ENCODE measurements at places on chromosomes 2 and 18. TPM values are rescaled to one million over a fixed set of nuclear protein-coding genes. Genes with fewer than 3 reads are reported as not detected.

Gene GAREM1
- total RNA-seq, result not detected

- DNase-seq, result no peak
- H3K4me3 ChIP-seq, result no peak overlapping the region
- no peaks in the 10 kb centered on the region for H3K27me3 ChIP-seq
- no peaks in the 10 kb centered on the region for H3K4me1 ChIP-seq
Measured at GRCh38 chr18:4536447-4536846, 81.3 kb upstream of the DLGAP1 start.

- no peaks in the 10 kb centered on the region for H3K27me3 ChIP-seq
- no peaks in the 10 kb centered on the region for H3K36me3 ChIP-seq
- DNase-seq, result no peak
- no peak overlapping the region for H3K27ac ChIP-seq
- no peak overlapping the region for H3K4me3 ChIP-seq
- no peaks in the 10 kb centered on the region for H3K4me1 ChIP-seq
Measured at GRCh38 chr2:150981826-150982225, 279.8 kb downstream of the RBM43 start.

Gene SNED1
- not detected for total RNA-seq

Gene LHCGR
- not detected for total RNA-seq

DNA sequence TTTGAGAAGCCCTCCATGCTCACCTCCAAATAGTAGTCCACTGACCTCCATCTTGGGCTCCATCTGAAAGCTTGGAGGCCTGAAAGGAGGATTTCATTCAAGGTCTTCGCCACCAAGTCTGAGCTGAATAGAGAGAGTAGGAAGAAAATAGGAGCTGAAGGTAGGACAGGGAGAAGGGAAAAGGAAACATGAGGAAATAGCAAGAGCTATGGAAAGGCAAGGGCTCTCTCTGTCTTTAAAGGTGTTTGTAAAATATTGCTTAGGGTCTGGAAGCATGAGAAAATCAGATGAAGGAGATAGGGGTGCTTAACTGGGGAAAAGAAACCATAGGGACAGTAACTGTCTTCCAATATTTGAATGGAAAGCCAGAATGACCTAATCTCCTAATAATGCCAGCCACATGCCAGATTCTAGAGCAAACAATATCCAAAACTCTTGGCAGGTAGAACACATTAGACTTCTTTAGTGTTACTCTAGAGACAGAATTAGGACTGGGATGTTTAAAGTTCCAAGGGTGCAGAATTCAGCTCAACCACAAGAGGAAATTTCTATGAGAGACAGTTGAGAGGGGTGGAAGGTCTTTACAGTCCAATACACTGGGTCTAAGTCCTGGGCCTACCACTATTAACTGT, 67.4 kb downstream of the NAB1 start:
- peaks cover 10% of the 10 kb centered on the region for H3K4me1 ChIP-seq
- no peak overlapping the region for H3K27ac ChIP-seq
- DNase-seq, result no peak

Gene SULT1C4
- total RNA-seq, result not detected

DNA sequence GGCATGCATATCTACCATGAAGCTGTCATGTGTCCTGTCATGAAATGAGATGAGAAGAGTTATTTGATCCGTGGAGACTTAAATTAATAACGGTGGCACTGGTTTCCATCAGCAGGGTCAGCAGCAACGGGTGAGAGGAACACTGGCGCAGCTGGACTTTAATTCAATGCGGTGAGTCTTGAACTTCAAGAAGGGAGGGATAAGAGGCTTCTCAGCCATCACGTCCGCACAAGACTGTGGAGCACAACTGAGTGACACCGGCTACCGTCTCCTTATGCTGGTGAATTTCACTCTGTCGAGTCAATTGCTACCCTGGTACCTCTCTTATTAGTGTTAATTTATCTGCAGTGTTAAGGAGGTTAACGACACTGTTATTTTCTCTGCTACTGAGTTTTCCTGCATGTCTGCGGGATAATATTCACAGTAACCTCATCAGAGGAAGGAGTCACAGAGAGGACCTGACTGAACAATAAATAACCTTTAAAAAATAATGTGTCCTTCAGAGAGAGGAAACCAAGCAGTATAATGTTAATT, 236.8 kb downstream of the EPHA4 start:
- no peaks in the 10 kb centered on the region for H3K36me3 ChIP-seq
- no peak for DNase-seq
- no peaks in the 10 kb centered on the region for H3K4me1 ChIP-seq

DNA sequence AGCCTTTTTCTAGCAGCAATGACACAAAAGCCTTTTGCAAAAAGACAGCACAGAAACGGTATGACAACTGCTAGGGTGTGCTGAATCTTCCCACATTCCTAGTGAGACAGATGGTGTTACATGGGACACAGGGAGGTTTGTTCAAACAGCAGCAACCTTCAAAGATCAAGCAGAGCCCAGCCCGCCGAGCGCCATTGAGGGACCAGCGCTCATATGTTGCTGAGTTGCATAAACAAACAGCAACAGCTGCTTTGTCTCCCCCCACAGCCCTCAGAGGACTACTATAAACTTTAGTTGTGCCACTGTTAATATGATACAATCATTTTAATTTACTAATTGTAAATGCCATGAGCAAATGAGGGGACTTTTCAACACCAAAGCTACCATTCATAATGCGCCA, 117.7 kb downstream of the ZEB2 start:
- H3K36me3 ChIP-seq, result peaks cover 48% of the 10 kb centered on the region
- H3K4me1 ChIP-seq, result peaks cover 48% of the 10 kb centered on the region

Gene TBR1
- not detected for total RNA-seq

DNA sequence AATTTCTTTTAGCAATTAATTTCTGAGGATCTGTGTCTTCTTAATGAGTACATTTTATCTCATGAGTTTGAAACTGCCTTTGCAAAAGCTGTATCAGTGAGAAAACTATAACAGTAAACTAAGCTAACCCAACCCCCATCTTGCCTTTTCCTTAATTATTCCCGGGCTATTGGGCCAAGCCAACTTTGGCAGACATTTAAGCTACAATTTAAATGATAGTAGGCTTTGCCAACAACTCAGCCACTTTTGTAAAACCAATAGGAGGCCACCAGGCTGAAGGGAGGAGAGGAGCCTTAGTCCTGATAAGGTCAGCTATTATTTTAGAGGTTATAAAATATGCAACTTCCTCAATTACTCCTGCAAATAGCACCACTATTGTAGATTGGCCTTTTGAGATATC, 218.0 kb upstream of the KCNJ3 start:
- H3K36me3 ChIP-seq, result peaks cover 2% of the 10 kb centered on the region
- no peaks in the 10 kb centered on the region for H3K27me3 ChIP-seq
- no peak overlapping the region for H3K27ac ChIP-seq
- DNase-seq, result no peak

DNA sequence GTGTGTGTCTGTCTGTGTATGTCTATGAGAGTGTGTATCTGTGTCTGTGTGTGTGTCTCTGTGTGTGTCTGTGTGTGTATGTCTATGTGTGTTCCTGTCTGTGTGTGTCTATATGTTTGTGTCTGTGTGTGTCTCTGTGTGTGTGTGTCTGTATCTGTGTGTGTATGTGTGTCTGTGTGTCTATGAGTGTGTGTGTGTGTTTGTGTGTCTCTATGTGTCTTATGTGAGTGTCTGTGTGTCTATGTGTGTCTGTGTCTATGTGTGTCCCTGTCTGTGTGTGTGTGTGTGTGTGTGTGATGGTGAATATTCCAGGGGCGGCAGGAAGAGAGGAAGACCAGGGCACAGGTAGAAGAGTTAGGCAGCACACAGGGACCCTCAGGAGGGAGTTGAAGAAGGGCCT, 173.2 kb downstream of the MYCN start:
- H3K36me3 ChIP-seq, result no peaks in the 10 kb centered on the region

DNA sequence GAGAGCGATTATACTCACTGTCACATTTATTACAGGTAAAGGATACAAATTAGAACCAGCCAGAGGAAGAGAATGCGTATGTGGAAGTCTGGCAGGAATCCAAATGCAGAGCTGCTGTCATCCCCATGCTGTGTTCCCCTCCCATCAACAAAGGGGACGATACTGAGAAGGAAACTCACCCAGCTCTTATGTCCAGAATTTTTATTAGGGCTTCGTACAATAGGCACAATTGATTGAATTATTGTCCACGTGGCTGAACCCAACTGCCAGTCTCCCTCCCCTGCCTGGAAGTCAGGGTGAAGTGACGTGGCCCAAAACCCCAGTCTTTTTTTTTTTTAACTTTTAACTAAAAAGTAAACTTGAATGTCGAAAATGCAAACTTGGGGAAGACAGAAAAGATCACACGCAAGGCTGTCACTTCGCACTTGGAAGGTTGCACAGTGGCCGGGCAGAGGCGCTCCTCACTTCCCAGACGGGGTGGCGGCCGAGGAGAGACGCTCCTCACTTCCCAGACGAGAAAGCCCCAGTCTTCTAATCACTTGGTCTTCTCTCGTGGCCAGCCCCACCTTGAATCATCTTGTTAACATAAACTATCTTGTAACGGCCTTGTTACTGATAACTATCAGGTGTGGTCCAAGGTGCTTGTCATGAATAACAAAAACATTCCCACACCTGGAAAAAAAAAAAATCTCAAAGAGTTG, 40.0 kb upstream of the ITSN2 start:
- no peak overlapping the region for H3K27ac ChIP-seq
- DNase-seq, result no peak
- no peak overlapping the region for H3K4me3 ChIP-seq
- no peaks in the 10 kb centered on the region for H3K36me3 ChIP-seq
- no peaks in the 10 kb centered on the region for H3K4me1 ChIP-seq
- H3K27me3 ChIP-seq, result peaks cover 18% of the 10 kb centered on the region

DNA sequence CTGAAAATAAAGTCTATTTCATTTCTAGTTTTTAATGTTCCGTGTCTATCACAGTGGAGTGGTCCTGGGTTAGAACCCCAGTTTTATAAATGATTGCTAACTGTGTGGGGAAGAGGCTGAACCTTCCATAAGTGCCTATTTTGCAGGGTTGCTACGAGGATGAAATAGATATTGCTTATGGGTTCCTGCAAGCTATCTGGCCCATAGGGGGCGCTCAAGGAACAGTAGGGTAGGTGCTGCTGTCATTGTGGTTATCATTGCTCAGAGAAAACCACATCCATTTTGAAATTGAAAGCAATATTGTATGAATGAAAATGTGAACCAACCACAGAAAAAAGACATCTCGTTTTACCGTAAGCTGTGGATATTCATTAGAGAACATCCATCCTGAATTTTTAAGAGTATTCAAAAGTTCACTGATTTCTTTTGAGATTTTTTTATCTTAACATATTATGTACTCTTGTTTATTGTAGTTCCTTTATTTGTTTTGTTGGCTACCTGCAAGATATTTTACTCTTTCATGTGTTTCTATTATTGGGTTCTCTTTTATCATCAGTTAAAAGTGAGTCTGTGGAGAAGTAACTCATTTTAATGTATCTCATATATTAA, 261.6 kb downstream of the NAPG start:
- H3K4me1 ChIP-seq, result no peaks in the 10 kb centered on the region
- no peak overlapping the region for H3K27ac ChIP-seq
- no peak overlapping the region for H3K4me3 ChIP-seq
- peaks cover 27% of the 10 kb centered on the region for H3K27me3 ChIP-seq
- peak; percentile 88 for DNase-seq

DNA sequence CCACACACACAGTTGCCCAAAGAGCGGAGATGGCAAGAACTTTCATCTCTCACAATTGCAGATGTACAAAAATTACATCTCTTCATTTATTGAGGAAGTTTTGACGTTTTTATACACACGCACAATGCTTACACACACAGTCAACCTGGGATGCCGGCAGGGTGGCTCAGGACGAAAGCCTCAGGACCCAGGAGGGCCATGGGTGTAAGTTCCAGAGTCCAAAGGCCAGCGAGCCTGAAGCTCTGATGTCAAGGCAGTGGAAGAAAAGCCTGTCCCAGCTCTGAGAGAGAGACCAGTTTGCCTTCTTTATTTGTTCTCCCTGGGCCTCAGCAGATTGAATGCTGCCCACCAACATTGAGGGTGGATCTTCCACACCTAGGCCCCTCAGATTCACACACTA, 10.1 kb downstream of the AMER3 start:
- H3K4me1 ChIP-seq, result no peaks in the 10 kb centered on the region
- H3K27me3 ChIP-seq, result peaks cover 6% of the 10 kb centered on the region
- H3K27ac ChIP-seq, result no peak overlapping the region
- DNase-seq, result no peak
- H3K36me3 ChIP-seq, result no peaks in the 10 kb centered on the region

Gene FAM228A
- not detected for total RNA-seq

DNA sequence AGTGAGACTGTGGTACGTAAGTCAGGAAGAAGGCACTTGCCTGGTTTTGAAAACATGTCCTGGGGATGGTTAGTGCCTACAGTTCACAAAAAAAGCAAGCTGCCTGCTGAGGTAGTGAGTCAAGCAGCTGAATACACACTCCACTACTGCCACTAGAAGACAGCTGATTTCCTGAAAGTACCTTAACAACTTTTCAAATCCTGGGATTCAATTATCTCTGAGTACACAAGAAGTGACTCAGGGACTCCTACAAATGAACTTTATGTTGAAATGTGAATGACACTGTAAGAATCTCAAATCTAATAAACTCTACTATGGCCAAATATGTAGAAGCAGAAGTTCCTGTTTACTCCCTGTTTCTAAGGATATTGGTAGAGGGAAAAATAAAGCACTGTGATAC, 58.0 kb upstream of the ARL5A start:
- no peaks in the 10 kb centered on the region for H3K4me1 ChIP-seq
- H3K4me3 ChIP-seq, result no peak overlapping the region
- peaks cover 3% of the 10 kb centered on the region for H3K27me3 ChIP-seq

DNA sequence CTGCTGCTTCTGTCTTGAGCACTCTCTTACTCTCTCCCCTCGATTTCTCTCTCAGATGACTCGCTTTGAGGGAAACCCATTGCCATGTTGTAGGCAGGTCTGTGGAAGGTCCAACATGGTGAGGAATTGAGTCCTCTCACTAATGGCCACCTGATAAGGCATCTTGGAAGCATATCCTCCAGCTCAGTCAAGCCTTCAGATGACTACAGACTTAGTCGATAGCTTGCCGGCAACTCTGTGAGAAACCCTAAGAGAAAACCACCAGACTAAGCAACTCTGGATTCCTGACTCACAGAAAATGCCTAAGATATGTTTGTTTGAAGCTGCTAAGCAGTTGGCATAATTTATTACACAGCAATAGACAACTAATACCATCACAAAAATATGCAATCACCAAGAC, 51.2 kb downstream of the WDR75 start:
- no peaks in the 10 kb centered on the region for H3K36me3 ChIP-seq
- no peak overlapping the region for H3K4me3 ChIP-seq
- peaks cover 24% of the 10 kb centered on the region for H3K27me3 ChIP-seq
- H3K27ac ChIP-seq, result no peak overlapping the region
- DNase-seq, result no peak

GRCh38 chr2:68726608-68727367, 7.8 kb upstream of the ARHGAP25 start:
- H3K4me1 ChIP-seq, result peaks cover 25% of the 10 kb centered on the region
- peak overlapping the region; percentile 50 for H3K4me3 ChIP-seq
- peaks cover 6% of the 10 kb centered on the region for H3K36me3 ChIP-seq
- H3K27ac ChIP-seq, result peak overlapping the region; percentile 47
